ENCODE measurements at places on chromosomes 2 and 18. TPM values are rescaled to one million over a fixed set of nuclear protein-coding genes. Genes with fewer than 3 reads are reported as not detected.

- no peak for DNase-seq
Observed at GRCh38 chr18:21444465-21445212, 155.9 kb downstream of the ESCO1 start.

DNA sequence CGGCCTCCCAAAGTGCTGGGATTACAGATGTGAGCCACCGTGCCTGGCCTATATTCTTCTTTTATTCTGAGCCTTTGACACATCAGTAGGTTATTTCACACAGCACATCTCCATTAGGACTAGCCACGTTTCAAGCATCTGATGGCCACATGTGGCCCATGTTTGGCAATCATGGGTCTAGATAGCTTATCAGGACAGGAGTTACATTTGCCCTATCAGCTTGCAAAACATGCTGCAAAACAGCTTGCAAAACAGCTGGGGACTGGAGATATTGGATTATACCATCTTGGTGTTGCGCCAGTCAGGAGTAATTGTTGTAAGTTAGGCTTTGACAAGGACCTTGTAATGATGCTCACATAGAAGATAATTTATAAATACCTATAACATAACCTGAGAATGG is 94.9 kb downstream of the GBX2 start:
- no peak for DNase-seq

- DNase-seq: no peak
Observed at GRCh38 chr2:18645315-18645714, 55.9 kb upstream of the NT5C1B start.

TNS1 gene
- 54.5 TPM for total RNA-seq

OXER1 gene
- total RNA-seq: 0.82 TPM

Measured in kidney epithelial cell (primary cell).